CD8-positive, alpha-beta memory T cell (primary cell): ENCODE measurements at places on chromosomes 1 and 21. TPM values are rescaled to one million over a fixed set of nuclear protein-coding genes. Genes with fewer than 3 reads are reported as not detected.
A peak's percentile ranks its signal among the peaks of the same experiment; 100 is the strongest.

DNA sequence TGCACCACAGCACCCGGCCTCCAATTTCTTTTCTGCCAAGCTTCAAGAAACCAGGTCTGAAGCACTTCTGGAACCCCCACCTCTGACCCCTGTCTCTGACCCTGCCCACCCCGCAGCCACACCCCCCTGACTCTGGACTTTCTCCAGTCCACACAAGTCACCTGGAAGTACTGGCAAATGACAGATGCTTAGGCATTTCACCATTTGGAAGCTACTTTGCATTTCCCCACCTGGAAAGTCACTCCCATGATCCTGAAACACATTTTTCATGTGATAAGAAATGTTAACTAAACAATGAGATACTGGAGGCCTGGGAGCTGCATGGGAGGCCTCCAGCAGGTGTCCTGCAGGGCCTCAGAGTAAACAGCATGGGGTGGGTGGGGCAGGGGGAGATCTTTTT lies 45.7 kb downstream of the NTPCR start:
- no peak for DNase-seq
- no peak overlapping the region for H3K4me3 ChIP-seq
- no peak overlapping the region for H3K27ac ChIP-seq
- peaks cover 7% of the 10 kb centered on the region for H3K36me3 ChIP-seq
- no peaks in the 10 kb centered on the region for H3K27me3 ChIP-seq
- no peaks in the 10 kb centered on the region for H3K4me1 ChIP-seq

Gene PER3
- polyA plus RNA-seq = 6.3 TPM

Gene AGO3
- polyA plus RNA-seq = 12.8 TPM

GRCh38 chr1:218896202-218896601 lies 277.5 kb upstream of the LYPLAL1 start:
- H3K4me1 ChIP-seq = no peaks in the 10 kb centered on the region
- no peak overlapping the region for H3K27ac ChIP-seq
- no peak overlapping the region for H3K4me3 ChIP-seq
- no peaks in the 10 kb centered on the region for H3K36me3 ChIP-seq

DNA sequence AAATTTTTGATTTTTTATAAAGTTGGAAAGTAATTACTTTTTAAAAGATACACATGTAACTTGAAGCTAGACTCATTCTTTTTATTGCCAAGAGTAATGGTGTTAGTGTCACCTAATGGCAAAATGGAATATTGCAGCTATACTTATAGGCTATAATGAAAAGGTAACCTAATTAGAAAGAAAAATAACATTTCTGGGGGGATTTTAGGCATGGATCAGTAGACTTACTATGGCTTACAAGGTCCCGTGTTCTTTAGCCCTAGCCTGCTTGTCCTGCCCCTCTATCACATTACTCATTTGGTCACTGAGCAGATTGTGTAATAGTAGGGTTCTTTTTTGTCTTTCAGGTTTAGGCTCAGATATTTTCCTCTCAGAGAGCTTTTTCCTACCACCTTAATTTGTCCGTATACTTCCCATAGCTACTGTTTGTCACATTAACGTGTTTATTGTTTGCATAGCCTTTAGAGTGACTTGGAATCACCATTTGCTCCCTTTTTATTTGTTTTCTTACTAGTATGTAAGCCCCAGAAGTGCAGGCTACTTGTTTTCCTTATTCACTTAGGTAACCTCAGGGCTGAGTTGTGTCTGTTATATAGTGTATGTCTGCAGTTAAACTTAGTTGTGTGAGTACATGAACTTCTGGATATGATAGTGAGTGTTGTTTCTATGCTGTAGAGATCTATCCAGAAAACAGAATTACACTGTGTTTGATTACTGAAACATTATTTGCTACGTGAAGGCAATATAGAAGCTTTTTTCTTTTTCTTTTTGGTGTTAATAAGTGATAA lies 58.7 kb downstream of the RABGAP1L start:
- no peaks in the 10 kb centered on the region for H3K4me1 ChIP-seq
- H3K36me3 ChIP-seq = no peaks in the 10 kb centered on the region
- H3K27ac ChIP-seq = no peak overlapping the region
- no peaks in the 10 kb centered on the region for H3K27me3 ChIP-seq

GRCh38 chr21:45089964-45090363 lies 15.6 kb downstream of the ADARB1 start:
- H3K27me3 ChIP-seq = no peaks in the 10 kb centered on the region
- peaks cover 60% of the 10 kb centered on the region for H3K4me1 ChIP-seq
- H3K4me3 ChIP-seq = no peak overlapping the region
- DNase-seq = no peak
- H3K36me3 ChIP-seq = no peaks in the 10 kb centered on the region

Gene PROX1
- not detected for polyA plus RNA-seq

GRCh38 chr1:209645574-209646452 lies 6.4 kb downstream of the LAMB3 start:
- no peaks in the 10 kb centered on the region for H3K4me1 ChIP-seq
- H3K4me3 ChIP-seq = no peak overlapping the region
- no peak for DNase-seq

GRCh38 chr21:33444499-33444898 lies 35.3 kb downstream of the TMEM50B start:
- no peak overlapping the region for H3K4me3 ChIP-seq
- H3K4me1 ChIP-seq = no peaks in the 10 kb centered on the region
- H3K36me3 ChIP-seq = no peaks in the 10 kb centered on the region
- DNase-seq = no peak
- H3K27me3 ChIP-seq = no peaks in the 10 kb centered on the region
- no peak overlapping the region for H3K27ac ChIP-seq

- H3K4me1 ChIP-seq = peaks cover 69% of the 10 kb centered on the region
- no peak for DNase-seq
- H3K27me3 ChIP-seq = no peaks in the 10 kb centered on the region
- no peak overlapping the region for H3K27ac ChIP-seq
These were observed 84.8 kb upstream of the CACNA1E start for GRCh38 chr1:181398544-181398943.

DNA sequence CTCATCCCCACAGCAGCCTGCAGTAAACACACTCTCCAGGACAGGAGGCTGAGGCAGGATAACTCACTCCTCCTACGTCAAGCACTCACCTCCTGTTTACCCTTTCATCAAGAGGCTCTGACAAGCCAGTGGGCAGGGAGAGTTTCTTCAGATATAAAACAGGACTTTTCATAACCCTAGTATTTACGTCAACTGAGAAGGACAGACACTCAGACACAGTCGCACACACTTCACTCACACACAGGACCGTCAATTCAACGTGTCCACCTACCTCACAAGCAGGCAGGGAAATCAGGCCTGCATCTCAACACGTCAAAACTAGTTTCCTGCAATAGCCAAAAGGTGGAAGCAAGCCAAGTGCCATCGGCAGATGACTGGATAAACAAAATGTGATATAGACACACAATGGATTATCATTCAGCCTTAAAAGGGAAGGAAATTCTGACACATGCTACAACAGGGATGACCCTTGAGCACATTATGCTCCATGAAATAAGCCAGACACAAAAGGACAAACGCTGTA lies 48.6 kb downstream of the ITPKB start:
- no peaks in the 10 kb centered on the region for H3K27me3 ChIP-seq
- peak overlapping the region; percentile 45 for H3K27ac ChIP-seq
- peak; percentile 67 for DNase-seq
- H3K4me3 ChIP-seq = peak overlapping the region; percentile 28
- H3K4me1 ChIP-seq = peaks cover 91% of the 10 kb centered on the region

- peaks cover 17% of the 10 kb centered on the region for H3K4me1 ChIP-seq
- H3K27ac ChIP-seq = no peak overlapping the region
- H3K4me3 ChIP-seq = no peak overlapping the region
- no peaks in the 10 kb centered on the region for H3K27me3 ChIP-seq
These were observed 43.9 kb downstream of the ABCG1 start for GRCh38 chr21:42262831-42263231.

DNA sequence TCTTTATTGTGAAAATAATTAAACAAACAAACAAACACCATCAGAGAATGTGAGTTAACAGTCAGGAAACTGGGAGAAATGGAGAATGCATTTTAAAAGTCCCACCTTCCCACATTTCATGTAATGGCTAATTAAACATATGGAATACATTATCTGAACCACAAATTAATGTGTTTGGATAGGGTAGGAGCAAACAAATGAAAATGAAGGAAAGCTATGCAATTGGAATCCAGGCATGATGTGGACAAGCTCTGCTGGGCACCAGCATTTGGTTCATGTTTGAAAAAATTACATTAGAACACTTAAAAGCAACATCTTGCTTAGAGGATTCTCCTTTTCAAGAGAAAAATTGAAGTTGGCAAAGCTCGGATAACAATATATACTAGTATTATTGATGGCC lies 628.1 kb downstream of the LMO4 start:
- H3K4me3 ChIP-seq = no peak overlapping the region
- no peak for DNase-seq
- no peaks in the 10 kb centered on the region for H3K36me3 ChIP-seq
- no peaks in the 10 kb centered on the region for H3K27me3 ChIP-seq
- no peaks in the 10 kb centered on the region for H3K4me1 ChIP-seq

Gene HEYL
- not detected for polyA plus RNA-seq

Gene C1QTNF12
- polyA plus RNA-seq = not detected
